ENCODE measurements at places on chromosomes 1 and 21. TPM values are rescaled to one million over a fixed set of nuclear protein-coding genes. Genes with fewer than 3 reads are reported as not detected.

DNA sequence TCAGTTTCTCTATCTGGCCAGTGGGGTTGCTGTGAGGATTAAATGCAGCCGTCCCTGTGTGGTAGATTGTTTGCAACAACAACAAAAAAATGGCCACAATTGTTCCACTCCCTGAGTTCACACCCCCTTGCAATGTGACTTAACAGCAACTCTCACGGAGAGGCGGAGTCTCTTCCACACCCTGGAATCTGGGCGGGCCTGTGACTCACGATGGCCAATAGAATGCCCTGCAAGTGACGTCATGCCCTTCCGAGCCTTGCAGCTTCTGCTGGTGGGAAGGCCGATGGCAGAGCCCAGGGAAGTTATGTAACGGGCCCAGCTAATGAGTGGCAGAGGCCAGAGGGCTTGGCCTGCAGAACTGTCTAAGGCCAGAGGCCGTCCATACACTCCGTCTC is 87.9 kb downstream of the RIPK4 start:
- H3K36me3 ChIP-seq = no peaks in the 10 kb centered on the region
- H3K4me3 ChIP-seq = no peak overlapping the region
- peaks cover 8% of the 10 kb centered on the region for H3K27me3 ChIP-seq
- peak overlapping the region; percentile 9 for H3K27ac ChIP-seq
- peaks cover 5% of the 10 kb centered on the region for H3K4me1 ChIP-seq
- DNase-seq = peak; percentile 71

DNA sequence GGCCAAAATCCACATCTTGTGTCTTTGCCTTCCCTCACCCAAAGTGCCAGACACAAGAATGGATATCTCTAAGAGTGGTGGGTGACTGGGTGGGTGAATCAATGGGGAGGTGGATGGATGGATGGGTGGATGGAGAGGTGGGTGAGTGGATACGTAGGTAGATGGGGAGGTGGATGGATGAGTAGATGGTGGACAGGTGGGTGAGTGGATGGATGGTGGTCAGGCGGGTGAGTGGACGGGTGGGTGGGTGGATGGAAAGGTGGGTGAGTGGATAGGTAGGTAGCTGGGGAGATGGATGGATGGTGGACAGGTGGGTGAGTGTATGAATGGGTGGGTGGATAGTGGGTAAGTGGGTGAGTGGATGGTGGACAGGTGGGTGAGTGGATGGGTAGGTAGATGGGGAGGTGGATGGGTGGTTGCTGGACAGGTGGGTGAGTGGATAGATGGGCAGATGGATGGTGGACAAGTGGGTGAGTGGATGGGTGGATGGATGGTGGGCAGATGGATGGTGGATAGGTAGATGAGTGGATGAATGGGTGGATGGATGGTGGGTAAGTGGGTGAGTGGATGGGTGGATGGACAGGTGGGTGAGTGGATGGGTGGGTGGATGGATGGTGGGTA is 34.2 kb downstream of the SLC19A1 start:
- DNase-seq = no peak
- H3K27me3 ChIP-seq = peaks cover 6% of the 10 kb centered on the region
- H3K4me3 ChIP-seq = no peak overlapping the region
- H3K36me3 ChIP-seq = no peaks in the 10 kb centered on the region

DNA sequence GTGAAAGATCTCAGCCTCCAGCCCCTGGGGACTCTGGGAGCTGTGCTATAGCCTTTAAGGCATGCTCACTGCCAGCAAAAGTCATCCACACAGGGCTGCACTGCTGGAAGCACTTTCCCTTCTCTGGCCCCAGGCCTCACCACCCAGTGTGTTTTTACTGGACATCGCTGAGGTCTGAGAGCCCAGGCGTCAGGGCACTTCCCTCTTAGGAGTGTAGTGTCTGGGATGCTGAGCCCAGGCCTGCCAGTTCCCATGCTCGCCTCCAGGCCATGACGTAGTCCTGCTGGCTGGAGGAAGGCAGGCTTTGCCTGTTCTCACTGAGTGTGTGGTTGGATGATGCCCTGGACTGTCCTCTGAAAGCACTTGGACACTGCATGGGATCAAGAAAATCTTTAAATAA is 101.2 kb downstream of the GDAP2 start:
- no peaks in the 10 kb centered on the region for H3K36me3 ChIP-seq
- DNase-seq = no peak
- H3K27ac ChIP-seq = no peak overlapping the region
- H3K4me3 ChIP-seq = no peak overlapping the region

DNA sequence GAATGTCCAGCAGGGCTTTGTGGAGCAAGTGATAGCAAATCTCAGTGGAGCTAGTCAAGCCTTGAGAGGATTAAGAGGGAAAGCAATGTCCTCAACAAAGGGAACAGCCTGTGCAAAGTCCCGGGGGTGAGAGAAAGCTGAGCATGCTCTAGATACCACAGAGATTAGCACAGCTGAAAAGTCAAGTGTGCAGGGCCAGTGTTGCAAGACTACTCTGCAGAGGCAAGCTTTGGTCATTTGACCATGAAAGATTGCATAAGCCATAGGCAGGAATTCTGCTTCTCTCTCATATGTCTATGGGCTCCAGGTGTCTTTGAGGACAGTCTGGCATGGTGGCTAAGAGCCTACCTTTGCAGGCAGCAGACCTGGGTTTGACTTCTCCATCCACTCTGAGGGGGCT is 181.0 kb upstream of the JUN start:
- no peaks in the 10 kb centered on the region for H3K36me3 ChIP-seq
- no peak overlapping the region for H3K27ac ChIP-seq
- H3K27me3 ChIP-seq = peaks cover 2% of the 10 kb centered on the region
- peaks cover 4% of the 10 kb centered on the region for H3K4me1 ChIP-seq
- no peak for DNase-seq
- H3K4me3 ChIP-seq = no peak overlapping the region

- H3K4me1 ChIP-seq = peaks cover 20% of the 10 kb centered on the region
- no peaks in the 10 kb centered on the region for H3K36me3 ChIP-seq
- H3K27ac ChIP-seq = no peak overlapping the region
Measured at GRCh38 chr1:34711485-34711884, 43.4 kb upstream of the GJB5 start.

- H3K27ac ChIP-seq = no peak overlapping the region
- DNase-seq = no peak
- H3K4me3 ChIP-seq = no peak overlapping the region
- peaks cover 3% of the 10 kb centered on the region for H3K27me3 ChIP-seq
- no peaks in the 10 kb centered on the region for H3K36me3 ChIP-seq
- peaks cover 13% of the 10 kb centered on the region for H3K4me1 ChIP-seq
Measured at GRCh38 chr1:14872762-14873161, 274.3 kb downstream of the KAZN start.

- no peak for DNase-seq
- H3K27me3 ChIP-seq = no peaks in the 10 kb centered on the region
- peaks cover 9% of the 10 kb centered on the region for H3K36me3 ChIP-seq
- H3K4me3 ChIP-seq = no peak overlapping the region
- H3K27ac ChIP-seq = no peak overlapping the region
Measured at GRCh38 chr1:75732703-75733102, 8.2 kb downstream of the ACADM start.

DNA sequence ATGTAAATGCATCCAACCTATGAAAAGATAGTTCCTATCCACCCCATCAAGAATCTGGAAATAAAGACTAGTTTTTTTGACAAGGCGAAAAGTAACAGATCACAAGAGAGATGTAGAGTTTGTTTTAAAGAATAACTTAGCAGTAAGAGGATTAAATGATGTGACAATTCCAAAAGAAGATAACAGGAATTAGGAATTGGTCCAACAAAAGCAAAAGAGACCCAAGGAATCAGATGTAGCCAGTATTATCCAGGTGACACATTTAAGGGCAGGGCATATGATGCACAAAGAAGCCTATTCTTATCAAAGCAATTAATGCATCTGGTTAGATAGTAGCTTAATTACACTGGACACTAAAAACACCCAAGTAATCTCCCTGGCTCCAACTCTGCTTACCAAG is 53.8 kb downstream of the PUM1 start:
- no peaks in the 10 kb centered on the region for H3K36me3 ChIP-seq
- H3K4me3 ChIP-seq = no peak overlapping the region
- DNase-seq = no peak
- H3K27me3 ChIP-seq = no peaks in the 10 kb centered on the region
- no peak overlapping the region for H3K27ac ChIP-seq

CHAF1B gene
- 6.2 TPM for total RNA-seq

WNT3A gene
- not detected for total RNA-seq

EVA1C gene
- total RNA-seq = 1.1 TPM

CACNA1S gene
- 0.08 TPM for total RNA-seq
